ENCODE measurements at places on chromosomes 4 and X.

DNA sequence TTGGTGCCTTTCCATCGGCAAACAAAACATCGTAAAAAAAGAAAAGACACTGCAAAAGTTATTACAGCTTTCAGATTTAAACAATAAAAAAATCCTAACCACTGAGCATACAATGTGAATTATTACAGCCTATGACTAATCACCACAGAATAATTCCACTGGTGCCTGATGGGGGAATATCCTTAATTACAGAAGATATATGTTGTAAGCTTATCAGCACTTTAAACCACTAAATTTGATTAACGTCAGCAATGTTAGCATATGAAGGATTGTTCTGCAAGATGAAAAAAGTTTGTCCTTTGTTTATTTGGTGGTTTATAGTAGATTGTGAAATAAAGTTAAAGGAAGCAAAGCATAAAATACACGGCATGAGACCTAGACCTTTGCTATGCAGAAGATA, 210.2 kb upstream of the ADAMTS3 start:
- DNase-seq: no peak

- peak; percentile 31 for DNase-seq
Measured at GRCh38 chr4:145936997-145937901, 1.4 kb downstream of the ZNF827 start.

DNA sequence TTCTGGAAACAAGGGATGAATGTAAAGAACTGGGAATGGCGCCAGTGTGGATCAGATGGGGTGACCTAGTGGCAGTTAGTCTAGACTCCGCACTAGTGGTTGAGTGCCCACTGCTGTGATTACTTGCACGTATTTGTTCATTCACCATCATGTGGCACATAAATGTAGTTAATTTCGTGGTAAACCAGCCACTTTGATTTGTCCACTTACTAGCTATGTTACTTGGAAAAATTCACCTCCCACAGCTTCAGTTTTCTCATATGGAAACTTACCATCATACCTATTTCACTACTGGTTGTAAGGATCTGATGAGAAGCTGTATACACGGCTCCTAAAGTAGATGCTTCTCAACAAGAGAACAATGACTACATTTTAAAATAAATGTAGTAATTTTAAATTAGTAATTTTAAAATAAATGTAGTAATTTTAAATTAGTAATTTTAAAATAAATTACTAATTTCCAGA, 394 bp upstream of the DYNLT3 start:
- DNase-seq: no peak

- DNase-seq: no peak
Measured at GRCh38 chr4:65623506-65623905, 46.8 kb downstream of the EPHA5 start.

GRCh38 chr4:141870152-141870551, 233.8 kb downstream of the IL15 start:
- DNase-seq: no peak

- no peak for DNase-seq
Measured at GRCh38 chrX:4253092-4253491, 539.6 kb upstream of the PRKX start.

DNA sequence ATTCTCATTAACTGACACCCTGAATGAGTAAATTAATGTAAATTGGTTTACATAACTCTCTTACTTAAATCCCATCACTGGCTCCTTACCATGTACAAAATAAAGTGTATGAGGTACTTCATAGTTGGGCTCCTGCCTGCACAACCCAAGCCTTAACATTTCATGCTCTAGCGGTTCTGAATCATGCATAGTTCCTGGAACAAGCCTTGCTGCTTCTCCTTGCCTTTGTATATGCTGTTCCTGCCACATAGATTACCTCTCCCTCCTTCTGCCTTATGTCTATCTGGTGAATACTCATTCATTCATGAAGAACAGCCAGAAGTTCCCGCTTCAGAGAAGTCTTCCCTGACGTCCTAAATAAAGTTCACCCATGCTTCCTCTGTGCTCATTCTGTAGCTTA, 594.7 kb downstream of the SMARCA1 start:
- no peak for DNase-seq

GRCh38 chr4:177239477-177239876, 70.2 kb upstream of the NEIL3 start:
- DNase-seq: no peak

GRCh38 chr4:173466101-173466500, 63.9 kb downstream of the HAND2 start:
- DNase-seq: no peak

GRCh38 chr4:24748758-24749350, 46.5 kb upstream of the SOD3 start:
- no peak for DNase-seq

DNA sequence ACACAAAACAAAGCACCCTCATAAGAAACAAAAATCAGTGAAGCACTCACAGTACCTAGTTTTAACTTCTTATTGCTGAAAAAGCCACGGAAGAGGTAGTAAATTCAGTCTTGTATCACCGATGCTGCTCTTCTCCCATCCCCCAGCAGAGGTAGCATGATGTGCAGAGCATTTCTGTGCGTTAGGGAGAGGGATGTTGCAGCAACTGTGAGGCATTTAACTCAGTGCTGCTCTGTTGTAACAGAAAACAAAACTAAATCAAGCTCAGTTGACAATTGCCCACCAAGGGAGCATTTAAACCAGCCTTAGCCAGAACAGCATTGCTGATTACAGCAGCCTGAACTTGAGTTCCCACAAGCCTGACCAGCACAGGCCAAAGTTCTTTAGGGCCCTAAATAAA, 1279.7 kb upstream of the ADGRL3 start:
- DNase-seq: no peak

DNA sequence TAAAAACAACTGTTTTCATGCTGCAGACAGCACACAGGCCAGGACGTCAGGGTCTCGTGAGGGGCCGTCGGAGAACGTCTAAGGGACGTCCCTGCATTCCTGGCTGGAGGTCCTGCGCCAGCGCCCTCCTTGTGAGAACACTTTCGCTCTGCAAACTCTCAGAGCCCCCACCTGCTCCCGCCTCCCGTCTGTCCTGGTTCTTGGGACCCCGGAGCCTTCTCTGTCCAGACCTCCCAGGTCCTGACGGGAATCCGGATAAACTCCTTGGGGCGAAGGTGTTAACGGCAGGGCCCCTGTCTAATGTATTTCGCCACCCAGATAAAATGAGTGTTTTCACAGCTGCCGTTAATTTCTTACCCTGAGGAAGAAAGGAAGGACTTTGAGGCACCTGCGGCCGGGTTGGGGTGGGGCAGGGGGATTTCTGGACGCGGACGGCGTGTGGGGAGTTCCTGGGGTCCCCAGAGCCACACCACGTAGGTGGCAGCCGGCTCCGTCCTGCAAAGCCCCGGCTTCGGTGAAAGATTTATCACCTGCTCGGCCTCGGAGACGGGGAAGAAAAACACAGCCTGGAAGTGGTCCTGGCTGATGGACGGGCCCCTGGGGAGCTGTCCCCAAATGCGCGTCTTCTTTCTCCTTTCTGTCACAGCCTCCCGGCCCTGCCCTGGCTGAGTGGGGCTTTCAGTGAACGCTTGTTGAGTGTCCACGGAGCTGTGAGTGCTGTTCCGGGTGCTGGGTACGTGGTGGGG, 35.1 kb upstream of the PPP2R3B start:
- DNase-seq: no peak

DNA sequence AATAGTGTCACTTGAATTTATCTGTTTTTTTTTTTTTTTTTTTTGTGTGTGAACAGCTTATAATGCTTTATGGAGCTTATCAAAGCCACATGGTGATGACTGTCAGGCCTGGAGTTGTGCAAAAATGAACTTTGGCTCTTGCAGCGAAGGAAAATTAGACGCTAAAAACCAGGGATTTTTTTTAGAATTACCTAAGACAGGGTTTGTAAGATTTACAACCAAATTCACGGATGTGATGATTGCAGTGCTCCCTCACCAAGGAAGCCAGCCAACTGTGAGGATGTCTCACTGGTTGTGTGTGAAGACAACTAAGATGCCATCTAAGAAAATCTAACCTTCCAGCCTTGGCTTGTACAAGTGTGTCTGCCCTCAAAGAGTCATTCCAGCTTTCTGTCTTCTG, 127.1 kb upstream of the SLC4A4 start:
- no peak for DNase-seq

DNA sequence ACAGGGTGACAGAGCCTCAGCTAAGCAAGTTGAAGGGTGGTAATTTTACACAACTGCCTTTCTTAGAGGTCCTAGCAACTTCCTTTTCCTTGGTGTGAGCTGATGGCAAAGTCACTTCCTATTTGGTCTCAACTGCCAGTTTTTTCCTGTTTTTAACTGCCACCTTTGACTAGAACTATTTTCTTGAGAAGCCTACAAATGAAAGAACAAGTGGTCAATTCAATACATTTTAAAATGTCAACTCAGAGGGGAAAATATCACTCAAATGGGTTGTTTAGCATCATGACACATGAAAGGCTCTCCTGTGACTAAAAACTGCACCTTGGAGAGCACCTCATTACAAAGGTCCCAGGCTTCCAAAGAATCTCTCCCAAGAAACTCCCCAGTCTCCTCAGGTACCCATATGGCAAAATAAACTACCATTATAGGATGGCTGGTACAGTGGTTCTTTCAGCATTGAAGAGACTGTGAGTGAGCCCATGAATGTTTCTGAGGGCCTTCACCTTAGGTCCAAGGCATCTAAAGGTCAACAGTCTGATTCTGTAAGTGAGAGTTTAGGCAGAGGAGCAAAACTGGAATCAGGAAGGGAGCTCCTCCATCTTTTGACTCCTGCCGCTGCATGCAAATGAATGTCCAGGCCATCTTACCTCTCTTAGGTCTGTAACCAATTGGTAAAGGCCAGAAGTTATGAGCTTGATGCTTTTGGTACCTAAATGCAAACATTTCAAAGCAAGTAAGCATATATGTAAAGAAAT, 5.5 kb upstream of the STK26 start:
- DNase-seq: no peak

Data from T follicular helper cell (primary cell).